Neural progenitor cell (in vitro differentiated cells): ENCODE measurements at places on chromosomes 13 and 19.

DNA sequence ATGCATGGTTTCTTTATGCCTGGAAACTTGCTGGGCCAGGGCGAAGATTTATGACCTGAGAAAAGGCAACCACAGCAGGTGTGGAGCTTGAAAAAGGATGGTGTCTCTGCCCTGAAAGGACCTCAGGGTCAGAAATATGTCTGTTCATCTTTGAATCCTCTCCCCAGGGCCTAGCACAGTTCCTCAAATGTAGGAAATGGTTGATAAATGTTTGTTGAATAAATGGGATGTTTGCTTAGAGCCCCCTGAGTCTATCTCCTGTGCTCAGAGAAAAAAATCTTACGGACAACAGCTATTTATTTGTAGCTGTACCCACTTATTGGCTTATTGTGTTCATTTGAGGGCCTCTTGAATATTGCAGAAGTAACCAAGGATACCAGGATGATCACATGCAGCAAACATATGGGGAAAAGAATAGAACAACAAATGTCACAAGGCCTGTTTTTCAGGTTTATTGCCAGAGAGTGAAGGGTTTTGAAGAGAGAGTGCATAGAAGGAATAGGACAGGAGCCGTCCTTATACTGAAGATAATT is 114.5 kb downstream of the KLF5 start:
- DNase-seq = no peak

- DNase-seq = no peak
These were observed 459.1 kb upstream of the GPC6 start for GRCh38 chr13:92767468-92767867.

GRCh38 chr13:45510672-45511071 is 45.9 kb downstream of the COG3 start:
- DNase-seq = peak; percentile 75

DNA sequence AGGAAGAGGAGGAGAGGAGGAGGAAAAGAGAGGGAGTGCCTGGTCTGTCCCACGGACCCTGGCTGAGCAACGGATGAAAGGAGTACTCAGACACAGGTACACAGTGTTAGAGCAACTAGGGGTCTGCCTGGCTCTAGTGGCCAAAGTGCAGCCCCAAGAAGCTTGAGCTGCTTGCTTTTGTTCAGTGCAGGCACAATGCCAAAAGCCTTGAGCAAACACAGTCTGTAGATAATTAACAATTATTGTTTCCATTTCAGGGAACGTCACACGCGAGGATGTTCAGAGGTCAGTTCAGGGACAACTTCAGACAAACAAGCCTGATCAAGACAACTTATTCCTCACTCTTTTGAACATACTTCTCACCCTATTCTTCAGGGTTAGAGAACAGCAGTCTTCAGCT is 32.2 kb upstream of the ZNF726 start:
- no peak for DNase-seq

- DNase-seq = no peak
These were observed 95.2 kb upstream of the CLDN10 start for GRCh38 chr13:95457294-95457693.

DNA sequence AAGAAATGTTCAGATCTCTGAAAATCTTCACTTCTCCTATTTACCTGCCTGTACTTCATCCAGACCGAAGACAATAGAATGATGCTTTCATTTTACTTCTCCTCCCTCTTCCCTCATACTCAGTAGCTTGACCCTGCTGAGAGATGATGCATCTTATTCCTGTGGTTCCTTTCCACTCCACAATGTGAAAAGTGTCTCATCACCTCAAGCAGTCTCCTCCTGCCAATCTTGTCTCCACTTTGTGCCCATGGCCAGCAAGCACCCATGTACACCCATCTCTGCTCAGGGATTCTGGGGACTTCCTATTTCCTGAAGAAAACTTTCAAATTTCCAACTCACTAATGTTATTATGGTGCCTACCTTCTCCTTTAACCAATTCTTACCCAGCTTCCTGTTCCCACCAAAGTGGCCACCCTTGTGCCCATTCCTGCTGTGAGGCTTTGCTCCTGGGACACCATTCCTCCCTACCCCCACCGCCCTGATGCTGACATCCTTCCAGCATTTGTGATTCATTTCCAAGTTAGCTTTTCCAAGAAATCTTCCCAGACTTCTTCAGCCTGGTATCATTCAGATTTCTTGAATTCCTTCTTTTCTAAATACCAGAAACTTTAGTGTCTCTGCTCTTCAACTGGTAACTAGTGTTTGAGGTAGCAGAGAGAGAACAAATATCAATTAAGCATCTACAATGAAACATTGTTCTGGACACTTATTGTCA is 212.5 kb downstream of the POSTN start:
- DNase-seq = no peak

DNA sequence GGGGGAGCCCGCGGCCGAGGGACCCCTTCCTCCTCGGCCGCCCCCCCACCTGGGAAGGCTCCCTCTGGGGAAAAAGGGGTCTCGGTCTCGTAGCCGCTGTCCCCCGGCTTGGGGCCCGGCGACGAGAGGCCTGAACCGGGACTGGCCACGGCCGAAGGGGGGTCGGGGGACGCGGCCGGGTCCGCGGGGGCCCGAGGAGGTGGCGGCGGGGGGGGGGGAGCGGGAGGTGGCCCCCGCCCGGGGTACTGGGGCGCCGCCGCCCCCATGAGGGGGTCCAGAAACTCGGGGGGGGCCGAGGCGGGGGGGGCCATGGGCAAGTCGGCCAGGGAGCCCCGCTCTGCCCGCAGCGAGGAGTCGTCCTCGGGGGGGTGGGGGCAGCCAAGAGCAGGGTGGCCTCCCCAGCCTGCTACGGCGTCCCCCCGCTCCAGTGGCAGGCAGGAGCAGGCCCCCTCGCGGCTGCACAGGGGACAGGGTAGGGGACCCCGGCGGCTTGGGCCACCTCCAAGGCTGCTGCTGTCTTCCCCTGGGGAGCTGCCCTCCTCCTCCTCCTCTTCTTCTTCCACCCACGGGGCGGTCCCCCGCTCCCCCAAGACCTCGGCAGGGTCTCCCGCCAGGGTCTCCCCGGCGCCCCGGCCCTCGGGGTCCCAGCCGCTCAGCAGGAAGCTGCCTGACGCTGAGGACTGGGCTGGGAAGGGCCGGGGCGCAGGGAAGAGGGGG is 12.9 kb downstream of the LMTK3 start:
- no peak for DNase-seq
